ENCODE measurements at places on chromosomes 12 and 14. TPM values are rescaled to one million over a fixed set of nuclear protein-coding genes. Genes with fewer than 3 reads are reported as not detected.

GRCh38 chr12:101706403-101706802 is 9.0 kb downstream of the CHPT1 start:
- no peak for DNase-seq

Gene STAC3
- total RNA-seq: 2.3 TPM

- no peak for DNase-seq
These were observed 114.4 kb upstream of the OVCH1 start for GRCh38 chr12:29611906-29612305.

- peak; percentile 95 for DNase-seq
These were observed 3.5 kb upstream of the P2RX7 start for GRCh38 chr12:121128908-121129810.

Gene PNP
- 35.7 TPM for total RNA-seq

DNA sequence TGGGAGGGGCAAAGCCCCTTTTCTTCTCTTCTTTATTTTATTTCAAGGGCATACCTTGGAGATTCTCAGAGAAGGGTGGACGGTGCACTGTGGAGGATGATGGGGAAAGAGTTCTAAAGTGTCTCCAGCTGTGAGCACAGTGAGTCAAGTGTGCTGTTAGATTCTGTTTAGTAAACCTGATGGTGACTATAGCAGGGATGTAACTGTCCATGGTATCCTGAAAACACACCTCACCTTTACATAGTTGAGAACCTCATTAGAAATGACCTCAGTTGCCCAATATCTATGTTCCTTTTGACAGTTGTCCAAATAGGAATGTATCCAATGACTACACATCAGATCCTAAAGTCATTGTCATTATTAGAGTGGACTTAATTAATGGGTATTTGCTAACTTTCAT is 38.0 kb downstream of the CNTN1 start:
- DNase-seq: no peak

DNA sequence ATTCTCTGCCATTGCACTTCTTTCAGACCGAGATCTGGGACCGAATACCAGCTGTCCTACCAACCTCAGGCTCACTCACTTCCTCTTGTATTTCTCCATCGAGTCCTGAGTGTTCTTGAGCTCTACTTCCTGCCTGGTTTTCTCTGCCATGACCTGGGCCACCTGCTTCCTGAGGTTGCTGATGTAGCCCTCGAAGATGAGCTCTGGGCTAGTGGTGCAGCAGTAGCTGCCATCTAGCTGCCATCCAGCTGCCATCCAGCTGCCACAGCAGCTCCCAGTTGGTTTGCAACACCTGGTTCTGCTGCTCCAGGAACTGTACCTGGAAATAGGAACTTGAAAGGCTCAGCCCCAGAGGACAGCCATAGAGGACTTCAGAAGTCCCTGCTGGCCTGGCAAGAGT is 15.0 kb upstream of the KRT73 start:
- DNase-seq: no peak

GRCh38 chr14:33796356-33796755 is 154.5 kb downstream of the EGLN3 start:
- DNase-seq: no peak

Gene CRY1
- 11.0 TPM for total RNA-seq

Gene CD69
- 0.61 TPM for total RNA-seq

DNA sequence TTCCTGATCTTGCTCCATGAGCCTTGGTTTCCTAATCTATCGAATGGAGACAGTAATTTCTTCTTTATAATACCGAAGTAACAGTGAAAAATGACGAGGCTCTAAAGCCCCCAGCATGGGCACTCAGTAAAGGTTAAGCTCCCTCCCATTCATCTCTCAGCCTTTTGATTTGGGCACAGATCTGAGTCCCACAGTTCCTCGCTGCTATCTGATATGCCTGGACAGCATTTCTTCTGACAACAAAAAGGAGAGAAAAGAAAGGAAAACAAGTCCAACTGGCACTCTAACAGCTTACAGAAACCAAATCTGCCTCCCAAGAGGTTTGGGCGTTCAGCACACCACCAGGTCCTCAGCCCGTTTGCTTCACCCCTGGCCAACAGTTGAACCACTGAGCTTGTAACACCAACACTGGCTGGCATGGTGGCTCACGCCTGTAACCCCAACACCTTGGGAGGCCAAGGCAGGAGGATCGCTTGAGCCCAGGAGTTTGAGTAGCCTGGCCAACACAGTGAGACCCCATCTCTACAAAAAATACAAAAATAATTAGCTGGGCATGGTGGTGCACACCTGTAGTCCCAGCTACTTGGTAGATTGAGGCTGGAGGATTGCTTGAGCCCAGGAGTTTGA is 19.5 kb downstream of the CCDC88C start:
- DNase-seq: no peak

DNA sequence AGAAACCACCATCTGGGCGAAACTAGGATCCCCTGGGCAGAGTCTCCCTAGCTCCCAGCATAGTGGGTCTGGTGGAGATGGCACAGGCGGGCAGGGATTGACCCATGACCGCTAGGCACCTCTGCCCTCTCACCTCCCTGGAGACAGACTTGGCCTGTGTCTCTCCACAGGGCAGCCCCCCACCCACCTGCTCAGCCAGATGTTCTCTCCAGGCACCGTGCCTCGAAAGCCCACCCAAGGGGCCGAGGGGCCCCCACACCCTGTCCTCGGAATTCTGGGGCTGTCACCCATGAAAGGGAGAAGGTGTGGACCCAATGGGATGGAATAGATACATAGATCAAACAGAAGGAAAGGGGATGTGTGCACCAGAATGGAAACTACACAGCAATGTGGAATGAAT is 229.1 kb upstream of the RTL1 start:
- DNase-seq: no peak

DNA sequence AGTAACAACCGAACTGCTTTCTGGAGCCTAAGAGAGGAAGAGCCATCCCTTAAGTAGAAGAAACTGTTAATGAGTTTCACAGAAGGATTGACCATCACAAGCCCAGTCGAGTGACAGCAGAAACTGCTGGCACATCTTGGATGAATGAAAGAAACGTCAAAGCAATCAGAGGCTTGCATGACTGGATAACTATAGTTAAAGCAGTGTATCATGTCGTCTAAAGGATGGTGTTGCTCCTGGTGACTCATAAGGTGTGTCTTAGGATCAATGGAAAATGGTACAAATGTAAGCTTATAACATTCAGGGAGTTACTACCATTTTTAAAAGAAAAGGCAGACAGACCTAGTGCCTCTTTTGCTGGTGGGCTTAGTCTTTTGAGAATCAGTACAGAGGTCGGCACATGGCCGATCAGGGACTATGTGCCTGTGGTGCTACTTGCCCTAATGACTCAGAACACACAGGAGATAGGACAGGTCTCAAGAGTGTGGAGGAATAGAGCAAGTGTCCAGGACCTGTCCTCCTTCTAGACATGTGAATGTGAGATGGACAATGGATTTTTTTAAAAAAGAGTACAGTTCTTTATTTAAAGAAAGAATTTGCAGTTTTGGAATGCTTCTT is 55.7 kb downstream of the TMX1 start:
- no peak for DNase-seq

GRCh38 chr14:96797582-96798349 is 584 bp downstream of the VRK1 start:
- DNase-seq: no peak

- no peak for DNase-seq
These were observed 17.4 kb downstream of the FZD10 start for GRCh38 chr12:130179621-130180020.

DNA sequence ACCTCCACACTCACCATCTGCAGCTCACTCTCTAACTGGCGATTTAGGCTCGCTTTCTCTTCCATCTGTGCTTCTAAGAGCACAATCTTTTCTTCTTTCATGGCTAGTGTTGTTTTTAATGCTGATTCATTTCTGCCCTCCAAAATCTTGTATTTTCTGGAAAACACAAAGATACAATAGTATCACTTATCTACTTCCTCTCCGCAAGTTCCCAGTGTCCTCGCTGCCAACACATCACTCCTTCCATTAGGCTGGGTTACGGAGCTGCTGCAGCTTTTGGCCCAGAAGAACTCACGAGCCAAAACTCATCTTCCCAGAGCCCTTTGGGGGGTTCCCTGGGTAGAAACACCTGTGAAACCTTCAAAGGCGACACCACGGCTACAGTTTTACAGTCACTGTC is 63.8 kb upstream of the GPR68 start:
- DNase-seq: no peak

- no peak for DNase-seq
These were observed 515.6 kb downstream of the FOXG1 start for GRCh38 chr14:29282169-29282568.

GRCh38 chr14:71597287-71597920 is 334.8 kb upstream of the RGS6 start:
- DNase-seq: no peak

DNA sequence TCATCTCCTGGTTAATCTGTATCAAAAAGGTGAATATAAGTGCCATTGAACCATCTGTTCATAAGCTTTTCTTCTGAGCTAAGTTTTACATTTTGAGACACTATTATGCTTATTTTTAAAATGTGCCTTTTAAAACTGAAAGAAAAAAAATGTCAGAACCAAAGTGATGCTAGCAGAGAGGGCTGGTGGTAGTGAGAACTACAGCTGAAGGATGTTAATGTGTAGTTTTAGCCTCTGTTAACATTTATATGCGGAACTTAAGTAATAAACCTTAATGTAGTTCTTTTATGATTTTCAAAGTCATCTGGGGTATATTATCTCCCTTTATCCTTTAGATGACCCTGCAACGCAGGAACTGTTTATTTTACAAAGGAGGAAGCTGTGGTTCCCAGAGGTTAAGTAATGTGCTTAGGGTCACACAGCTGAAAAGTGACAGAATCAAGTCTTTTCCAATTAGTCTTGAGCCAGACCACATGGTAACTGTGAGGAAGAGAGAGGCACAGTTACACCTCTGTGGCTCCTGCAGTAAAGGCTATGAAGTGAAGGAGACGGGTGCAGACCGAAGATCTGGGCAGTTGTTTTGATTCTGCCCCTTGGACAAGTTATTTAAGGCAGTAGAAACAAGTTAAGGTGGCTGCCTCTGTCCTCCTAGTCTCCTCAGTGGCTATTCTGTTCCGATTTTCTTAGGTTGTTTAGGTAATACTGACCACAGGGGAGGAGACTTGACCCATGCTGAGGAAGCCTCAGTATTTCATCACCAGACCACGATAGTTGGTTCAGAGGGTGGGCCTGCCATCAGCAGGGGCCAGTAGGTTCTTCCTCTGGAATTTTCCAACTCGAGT is 23.9 kb downstream of the GNG2 start:
- no peak for DNase-seq

Gene CISTR
- total RNA-seq: not detected

DNA sequence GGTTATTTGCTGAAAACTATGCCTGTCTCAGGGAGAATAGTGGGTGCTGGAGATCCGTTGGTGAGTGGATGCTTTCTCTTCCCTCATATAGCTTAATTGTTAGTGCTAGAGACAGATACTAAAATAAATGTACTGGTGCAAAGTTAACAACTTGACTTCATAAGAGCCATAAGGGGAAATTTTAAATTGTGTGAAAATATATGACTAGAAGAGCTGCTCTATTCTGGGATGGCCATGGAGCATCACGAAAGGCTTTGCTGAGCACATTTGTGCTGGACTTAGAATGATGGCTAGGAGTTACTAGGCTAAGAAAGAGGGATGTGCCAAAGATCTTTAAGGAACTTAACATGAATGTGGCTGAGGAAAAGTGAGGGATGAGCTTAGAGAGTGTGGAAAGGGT is 668.8 kb downstream of the NRXN3 start:
- no peak for DNase-seq

Gene CDCA3
- 2.4 TPM for total RNA-seq

GRCh38 chr14:92718664-92719063 is 29.8 kb downstream of the LGMN start:
- no peak for DNase-seq

Gene FITM1
- 1.3 TPM for total RNA-seq

GRCh38 chr12:79444089-79444488 is 246.7 kb downstream of the PAWR start:
- no peak for DNase-seq

Gene SERPINA12
- total RNA-seq: 477 TPM

DNA sequence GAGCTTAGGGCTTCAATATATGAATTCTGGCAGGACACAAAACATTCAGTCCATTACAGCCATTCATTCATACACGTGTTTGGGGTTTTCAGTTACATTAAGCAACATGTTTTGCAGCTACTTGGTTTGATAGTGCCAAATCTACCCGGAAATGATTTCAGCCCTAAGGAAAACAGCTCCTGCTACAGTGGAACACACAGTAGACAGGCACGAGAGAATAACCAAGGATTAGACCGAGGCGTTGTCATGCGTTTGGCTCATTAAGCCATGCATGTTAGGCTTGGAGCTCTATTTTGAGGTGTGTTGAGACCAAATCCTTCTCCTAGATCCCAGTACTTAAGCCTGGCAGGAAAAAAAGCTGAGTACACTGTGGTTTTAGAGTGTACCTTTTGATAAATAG is 177.4 kb downstream of the PRKCH start:
- DNase-seq: no peak

Gene MYRFL
- 1.0 TPM for total RNA-seq

DNA sequence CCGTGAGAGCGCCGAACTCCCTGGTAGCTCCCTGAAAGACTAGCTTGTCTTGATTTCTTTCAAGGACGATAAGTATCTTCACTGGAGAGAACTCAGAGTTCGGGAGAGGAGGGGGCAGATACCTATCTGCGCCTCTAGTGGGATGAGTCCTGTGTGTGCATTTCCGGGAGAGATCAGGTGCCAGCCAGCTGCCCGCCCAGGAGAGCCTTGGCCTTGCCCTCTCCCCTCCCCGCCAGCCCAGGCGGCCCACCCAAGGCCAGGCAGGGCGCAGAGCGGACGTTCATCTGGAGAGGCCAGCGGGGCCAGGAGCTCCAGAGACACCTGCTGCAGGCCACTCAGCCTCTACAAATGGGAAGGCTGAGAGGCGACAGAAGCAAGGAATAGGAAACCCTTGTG is 1.0 kb downstream of the CD9 start:
- DNase-seq: no peak

GRCh38 chr12:93145086-93145485 is 216.0 kb upstream of the EEA1 start:
- DNase-seq: no peak

Gene IL25
- total RNA-seq: not detected

Gene PLEK2
- 33.0 TPM for total RNA-seq

DNA sequence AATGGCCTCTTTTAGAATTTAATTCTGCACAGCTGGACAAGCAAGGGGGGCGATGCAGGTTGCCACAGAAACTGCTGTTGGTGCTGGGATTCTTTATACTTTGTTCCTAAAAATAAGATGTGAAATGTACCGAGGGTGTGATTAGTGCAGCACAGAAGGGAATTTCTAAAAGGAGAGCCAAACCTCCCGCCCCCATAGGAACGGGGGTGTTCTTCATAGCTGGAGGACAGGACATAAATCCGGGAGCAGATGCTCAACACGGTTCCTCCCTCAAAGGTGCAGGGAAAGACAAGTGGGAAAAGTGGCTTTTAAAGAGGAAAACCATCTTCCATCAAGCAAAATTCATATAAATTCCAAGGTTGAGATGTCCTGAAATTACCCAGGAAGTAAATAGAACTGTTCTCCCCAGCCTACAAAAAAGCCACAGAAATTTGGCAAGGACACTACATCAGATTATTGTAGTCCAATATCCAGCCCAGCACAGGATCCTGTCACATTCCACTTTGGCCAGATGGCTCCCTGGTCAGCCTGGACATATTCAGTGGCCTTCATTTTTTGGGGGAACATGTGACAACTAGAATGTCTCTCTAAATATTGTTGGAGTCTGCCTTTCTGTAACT is 51.4 kb upstream of the TMX1 start:
- no peak for DNase-seq

Data from lower leg skin (tissue), 4 donors.